Amniotic stem cell (primary cell): ENCODE measurements at places on chromosomes 2 and 18.

DNA sequence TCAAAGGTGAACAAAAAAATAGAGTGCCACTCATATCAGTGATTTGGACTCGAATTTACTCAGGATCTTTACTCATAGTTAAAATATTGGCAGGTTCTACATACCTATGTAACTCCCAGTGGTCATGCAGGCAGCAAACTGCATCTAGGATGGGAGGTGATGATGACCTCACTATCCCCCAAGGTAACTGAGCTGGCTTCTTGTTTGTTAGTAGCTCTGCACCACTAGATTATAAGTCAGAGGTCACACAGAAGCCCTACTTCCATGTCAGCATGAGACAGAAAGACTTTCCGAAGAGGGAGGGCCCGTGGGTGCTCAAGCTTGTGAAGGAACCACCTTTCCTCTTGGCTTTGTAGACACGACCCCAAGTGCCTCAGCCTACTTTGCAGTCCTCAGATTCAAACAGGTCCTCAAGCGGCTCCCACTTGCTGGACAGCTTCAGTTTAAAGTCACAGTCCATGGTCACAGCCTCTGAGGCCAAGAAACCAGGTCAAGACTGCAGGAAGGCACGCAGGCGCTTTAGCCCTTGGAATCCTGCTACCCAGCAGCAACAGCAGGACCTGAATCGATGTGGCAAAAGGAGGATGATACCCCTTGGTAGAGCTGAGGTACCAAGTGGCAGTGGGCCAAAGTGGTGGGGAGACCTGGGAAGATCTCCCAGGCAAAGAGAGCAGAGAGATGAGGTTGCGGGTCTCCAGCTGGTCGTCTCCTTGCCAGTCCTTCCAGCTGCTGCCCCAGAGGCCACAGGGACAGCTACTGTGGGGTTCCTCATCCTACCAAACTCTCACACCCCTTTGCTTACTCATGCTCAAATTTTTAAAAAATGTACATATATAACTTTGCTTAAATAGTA is 4.3 kb downstream of the NTSR2 start:
- DNase-seq, result no peak

- no peak for DNase-seq
These were observed 63.4 kb downstream of the TACR1 start for GRCh38 chr2:75135776-75136400.

GRCh38 chr18:48790869-48791635 is 159.7 kb downstream of the SMAD7 start:
- no peak for DNase-seq

- DNase-seq, result no peak
These were observed 9.8 kb downstream of the CGREF1 start for GRCh38 chr2:27109083-27109482.

DNA sequence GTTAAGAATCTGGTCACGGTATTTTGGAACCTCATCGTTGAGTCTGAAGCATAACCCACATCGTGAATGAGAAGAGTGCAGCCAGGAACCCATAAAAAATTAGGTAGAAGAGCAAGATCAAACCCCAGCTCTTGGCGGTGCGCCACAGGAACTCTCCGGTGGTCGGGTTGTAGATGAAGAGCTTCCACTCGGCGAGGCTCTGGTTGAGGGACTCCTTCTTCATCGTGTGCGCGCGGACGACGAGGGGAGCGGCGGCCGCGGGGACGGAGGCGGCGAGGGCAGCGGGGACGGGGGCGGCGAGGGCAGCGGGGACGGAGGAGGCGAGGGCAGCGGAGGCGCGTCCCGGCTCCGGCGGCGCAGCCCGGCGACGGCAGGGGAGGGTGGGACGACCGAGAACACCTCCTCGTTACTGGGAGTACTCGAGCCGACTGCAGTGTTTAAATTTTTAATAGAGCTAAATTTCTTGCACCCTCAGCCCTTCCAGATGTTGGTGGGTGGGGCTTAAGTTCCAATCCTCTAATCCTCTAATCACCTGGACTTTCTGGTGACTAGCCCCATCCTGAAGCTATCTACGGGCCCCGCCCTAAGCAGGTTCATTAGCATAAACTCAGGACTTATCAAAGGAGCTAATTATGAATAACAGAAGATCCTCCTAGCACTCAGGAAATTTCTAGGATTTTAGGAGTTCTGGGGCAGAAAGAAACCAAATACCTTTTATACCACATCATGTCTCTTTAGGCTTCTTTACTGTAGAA is 20.4 kb upstream of the PAPOLG start:
- DNase-seq, result no peak

- DNase-seq, result peak; percentile 5
These were observed 337.9 kb upstream of the SLC39A10 start for GRCh38 chr2:195319112-195319460.

GRCh38 chr2:112020561-112020960 is 34.5 kb upstream of the TMEM87B start:
- DNase-seq, result no peak

- peak; percentile 23 for DNase-seq
These were observed 100.5 kb upstream of the LMAN1 start for GRCh38 chr18:59459369-59460071.

GRCh38 chr2:226991663-226992062 is 155.8 kb downstream of the RHBDD1 start:
- DNase-seq, result no peak

- DNase-seq, result peak; percentile 10
These were observed 181.7 kb upstream of the ETAA1 start for GRCh38 chr2:67215214-67216055.

GRCh38 chr2:28449488-28450395 is 46.1 kb upstream of the PLB1 start:
- DNase-seq, result no peak

- DNase-seq, result no peak
These were observed 270.7 kb downstream of the HAUS1 start for GRCh38 chr18:46374850-46375249.
